ENCODE measurements at places on chromosomes 12 and 14.

DNA sequence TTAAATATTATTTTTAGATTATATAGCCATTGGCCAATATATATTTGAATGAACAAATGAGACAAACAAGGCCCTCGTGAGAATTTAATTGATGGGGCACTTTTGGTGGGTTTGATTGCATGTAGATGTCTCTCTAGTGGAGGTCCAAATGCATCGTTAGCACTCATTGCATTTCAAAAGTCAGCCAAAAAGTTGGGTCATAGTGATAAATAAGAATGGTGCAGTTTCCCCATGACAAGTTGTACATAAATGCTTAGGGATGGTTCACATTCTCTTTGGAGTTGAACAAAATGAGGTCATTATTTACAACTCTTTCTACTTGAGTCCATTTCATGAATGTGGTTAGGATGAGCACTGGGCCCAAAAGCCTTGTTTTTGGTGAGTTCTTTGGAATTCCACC, 1.0 kb downstream of the BEST3 start:
- no peak for DNase-seq

DNA sequence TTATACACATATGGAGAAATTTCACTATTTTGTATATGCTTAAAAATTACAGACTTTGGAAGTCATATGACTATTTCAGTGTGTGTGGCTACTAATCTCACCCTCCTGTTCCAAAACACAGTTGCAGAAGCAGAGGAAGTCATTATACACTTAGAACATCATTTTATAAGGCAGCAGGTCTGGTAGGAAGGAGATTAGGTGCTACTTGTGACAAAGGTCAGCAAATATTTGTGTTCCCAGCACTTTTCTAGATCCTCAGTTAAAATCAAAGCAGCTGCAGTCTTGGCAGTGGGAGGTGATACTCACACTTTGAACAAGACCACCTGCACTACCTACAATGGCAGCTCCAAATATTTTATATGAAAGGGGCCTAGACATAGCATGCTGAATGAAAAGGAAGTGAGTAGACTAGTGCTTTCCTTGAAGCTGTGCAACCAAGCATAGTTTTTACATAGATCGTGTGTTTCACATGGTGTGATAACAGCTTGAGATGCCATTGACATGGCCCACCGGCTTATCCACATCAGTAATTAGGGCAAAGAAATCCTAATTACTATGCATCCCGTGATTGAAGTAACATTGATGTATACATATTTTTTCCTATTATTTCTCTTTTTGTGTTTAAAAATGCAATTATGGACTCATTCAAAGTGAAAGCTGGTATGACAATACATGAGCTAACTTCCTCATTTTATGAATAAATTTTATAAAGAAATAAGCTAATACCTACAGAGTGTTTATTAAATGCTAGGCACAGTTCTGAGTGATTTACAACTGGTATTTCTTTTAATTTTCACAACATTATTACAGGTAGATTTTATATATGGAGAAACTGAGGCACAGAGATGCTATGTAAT, 5.3 kb downstream of the GYS2 start:
- no peak for DNase-seq

- DNase-seq, result no peak
These were observed 44.0 kb downstream of the RBMS2 start for GRCh38 chr12:56565510-56566101.

- DNase-seq, result peak; percentile 71
These were observed 64.8 kb upstream of the PTGR2 start for GRCh38 chr14:73786636-73787485.

DNA sequence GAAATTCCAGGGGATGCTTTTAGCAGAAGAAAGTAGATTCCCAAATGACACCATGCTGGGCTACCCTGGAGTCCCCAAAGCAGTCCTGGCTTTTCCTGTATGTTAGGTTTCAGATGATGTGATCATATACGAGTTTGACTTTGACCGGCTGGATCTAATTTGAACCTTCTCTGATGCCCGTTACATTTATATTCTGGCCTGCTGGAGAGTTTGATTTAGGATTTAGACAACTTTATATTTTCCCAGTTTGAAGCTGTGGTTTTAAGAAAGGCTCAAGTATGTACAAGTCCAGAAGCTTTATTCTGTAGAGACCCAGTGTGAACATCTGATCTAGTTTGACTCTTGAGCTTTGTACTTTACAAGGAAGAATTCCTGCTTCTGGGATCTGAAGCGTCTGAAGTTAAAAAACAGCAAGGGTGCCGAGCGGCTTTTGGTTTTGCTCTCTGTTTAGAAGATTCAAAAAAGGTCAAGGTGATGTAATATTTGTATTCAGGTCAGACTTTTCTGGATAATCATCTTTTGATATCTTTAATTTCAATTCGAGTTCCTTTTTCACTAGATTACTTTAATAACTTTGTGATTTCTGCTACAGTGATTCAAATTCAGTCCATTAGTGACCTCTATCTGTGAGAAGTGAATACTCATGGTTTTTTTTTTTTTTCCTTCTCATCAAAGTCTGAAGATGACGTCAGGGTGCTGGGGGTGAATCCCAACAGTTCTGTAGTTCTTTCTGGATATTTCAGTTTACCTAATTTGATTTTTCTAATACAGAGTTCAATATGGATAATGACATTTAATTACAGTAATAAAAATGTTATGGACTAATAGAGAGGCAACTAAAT, 6.3 kb downstream of the FLRT2 start:
- no peak for DNase-seq

GRCh38 chr12:65822732-65823512, 1.4 kb upstream of the HMGA2 start:
- DNase-seq, result no peak

DNA sequence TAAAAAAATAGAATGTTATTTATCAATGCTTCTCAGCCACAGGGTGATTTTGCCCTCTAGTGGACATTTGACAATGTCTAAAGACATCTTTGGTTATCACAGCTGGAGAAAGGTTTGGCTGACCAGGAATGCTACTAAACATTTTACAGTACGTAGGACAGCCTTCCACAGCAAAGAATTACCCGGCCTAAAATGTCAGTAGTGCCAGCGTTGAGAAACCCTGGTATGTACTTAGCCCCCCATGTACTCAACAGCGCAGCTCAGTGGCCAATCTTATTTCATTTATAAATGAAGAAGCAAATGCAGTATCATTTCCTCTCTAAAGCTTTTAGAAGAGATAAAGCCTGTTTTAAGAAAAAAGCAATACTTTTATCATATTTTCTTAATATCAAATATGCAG, 5.8 kb downstream of the MARK3 start:
- peak; percentile 65 for DNase-seq

DNA sequence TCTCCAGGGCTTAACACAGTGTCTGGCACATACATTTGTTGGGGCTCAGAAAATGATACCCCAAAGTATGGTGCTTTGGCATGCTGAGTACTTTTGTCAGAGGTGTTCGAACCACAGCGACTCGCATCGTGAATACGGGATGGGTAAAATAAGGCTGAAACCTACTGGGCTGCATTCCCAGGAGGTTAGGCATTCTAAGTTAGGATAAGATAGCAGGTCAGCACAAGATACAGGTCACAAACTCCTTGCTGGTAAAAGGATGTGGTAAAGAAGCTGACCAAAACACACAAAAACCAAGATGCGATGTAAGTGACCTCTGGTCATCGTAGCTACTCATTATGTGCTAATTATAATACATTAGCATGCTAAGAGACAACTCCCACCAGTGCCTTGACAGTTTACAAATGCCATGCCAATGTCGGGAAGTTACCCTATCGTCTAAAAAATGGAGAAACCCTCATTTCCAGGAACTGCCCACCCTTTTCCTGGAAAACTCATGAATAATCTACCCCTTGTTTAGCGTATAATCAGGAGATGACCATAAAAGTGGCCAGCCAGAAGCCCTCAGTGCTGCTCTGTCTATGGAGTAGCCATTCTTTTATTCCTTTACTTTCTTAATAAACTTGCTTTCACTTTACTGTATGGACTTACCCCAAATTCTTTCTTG, 3.3 kb upstream of the AEBP2 start:
- DNase-seq, result no peak

DNA sequence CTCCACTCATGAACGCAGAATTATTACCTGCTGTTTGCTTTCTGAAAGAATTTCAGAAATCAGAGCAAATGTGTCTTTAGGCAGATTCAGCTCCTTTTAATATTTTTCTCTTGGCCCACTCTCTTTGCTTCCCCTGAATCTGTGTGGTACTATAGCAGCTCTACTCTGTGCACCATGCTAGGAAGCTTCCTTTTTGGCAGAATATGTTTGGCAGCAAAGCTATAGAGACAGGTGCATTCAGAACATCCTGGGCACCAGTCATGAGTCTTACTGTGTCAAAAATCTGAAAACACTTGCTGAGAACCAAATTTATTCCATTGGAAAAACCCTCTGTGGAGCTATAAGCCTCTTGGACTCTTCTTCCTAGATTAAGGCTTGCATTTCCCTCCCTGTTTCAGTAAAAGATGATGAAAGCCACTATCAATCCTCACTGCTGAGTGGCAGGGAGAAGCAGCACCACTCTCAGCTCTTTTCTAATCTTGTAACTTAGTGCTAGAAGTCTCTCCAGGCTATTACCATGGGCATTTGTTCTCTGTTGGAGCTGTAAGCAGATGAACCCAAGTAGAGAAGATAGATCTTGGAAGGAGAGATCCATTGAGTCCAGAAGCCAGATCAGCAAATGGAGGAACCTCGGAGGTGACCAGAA, 18.2 kb downstream of the CIPC start:
- no peak for DNase-seq

DNA sequence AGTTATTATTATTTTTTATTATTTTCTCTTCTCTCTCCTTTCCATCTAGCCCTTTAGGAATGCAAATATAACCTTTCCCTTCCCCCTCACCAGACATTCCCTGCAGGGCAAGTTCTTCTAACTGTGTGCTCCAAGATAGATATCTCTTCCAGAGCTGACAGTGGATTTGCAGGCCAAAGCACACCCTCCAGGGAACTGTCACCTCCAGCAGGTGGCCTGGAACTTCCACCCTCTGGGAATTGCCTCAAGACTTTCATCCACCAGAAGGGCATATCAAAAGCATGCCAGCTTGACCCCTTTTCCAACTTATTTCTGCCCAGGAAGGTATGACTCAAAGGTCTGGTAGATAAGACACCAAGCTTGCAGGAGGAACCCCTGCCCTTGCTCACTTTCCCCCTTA, 13.6 kb upstream of the KCNA5 start:
- no peak for DNase-seq

DNA sequence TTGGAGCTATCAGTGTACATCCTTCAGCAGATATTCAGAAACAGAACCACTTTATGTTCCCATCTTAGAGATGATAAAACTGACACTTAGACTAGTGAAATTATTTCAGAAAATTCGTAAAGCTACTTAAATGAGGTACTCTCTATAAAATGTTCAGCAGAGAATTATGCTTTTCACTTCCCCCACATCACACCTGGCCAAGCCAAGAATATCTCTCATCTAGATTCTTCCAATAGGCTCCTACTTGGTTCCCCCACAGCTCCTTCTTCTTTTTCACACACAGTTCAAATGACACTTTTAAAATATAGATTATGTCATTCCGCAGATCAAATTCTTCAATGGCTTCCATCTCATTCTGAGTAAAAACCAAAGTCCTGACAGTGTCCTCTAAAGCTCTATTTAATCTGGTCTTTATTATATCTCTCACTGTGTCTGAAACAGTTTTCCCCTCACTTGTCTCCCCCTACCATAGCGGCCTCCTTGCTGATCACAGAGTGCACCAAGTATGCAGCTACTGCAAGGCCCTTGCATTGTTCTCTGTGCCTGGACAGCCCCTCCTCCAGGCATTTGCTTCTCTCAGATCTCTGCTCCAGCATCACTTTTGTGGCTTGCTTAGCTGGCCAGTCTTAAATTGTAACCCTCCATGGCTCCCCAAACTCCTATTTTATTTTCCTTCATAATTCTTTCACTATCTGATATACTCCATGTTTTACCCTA, 736.8 kb upstream of the USP15 start:
- DNase-seq, result no peak

GRCh38 chr12:19706936-19707335, 267.6 kb downstream of the AEBP2 start:
- no peak for DNase-seq

DNA sequence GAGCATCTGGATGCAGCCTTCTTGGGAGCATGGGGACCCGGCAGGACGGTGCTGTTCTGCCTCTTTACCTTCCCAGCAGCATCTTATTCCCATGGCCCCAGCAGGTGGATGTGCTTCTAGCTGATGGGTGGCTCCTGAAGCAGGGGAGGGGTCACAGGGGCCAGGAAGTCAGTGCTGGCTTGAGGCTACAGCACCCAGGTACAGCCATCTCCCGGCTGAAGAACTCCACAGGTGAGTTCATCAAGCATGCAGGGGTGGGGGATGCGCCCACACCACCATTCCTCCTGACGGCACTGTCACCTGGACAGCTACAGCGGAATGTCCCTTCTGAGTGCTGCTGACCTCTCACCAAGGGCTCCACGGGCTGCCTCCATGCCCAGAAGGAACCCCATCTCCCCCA, 57.3 kb downstream of the BCL11B start:
- DNase-seq, result no peak

DNA sequence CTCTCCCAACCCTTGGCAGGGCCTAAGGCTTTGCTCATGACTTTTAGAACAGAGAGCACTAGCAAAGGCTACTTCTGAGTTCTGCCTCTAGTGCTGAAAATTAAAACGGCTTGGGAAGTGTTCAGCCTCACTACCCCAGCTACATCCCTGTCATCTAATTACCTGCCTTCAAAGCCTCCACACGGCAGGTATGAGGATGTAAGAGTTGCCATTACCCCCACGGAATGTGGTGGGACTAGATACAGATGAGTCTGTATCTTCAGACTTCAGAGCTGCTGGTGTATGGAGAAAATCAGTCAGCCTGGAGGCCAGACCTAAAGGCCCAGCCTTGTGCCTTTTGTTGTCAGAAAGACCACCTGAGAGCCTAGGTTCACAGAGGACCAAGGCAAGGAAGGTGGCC, 214.6 kb upstream of the NOS1 start:
- no peak for DNase-seq

DNA sequence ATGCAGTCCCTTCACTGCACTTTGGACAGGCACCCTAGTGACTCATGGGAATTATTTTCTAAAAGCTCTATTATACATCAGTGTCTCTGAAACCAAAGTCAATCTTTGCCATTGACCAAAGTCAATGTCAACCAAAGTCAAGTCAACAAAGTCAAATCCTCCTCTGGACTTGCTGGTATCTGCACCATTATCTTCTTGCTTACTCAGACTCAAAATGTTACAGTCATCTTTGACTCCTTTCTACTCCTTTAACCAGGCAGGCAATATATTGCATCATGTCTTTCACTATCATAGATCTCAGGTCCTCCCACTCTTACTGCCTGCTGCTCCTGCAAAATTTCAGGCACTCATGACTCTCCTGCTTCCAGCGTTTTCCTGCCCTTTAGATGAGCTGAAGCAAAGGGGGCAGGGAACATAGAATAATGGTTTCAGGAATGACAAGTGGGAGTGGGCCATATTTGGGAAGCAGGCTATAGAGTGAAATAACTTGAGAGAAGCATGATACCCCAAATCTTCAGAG, 39.2 kb downstream of the IGF1 start:
- DNase-seq, result no peak

- no peak for DNase-seq
These were observed 187.2 kb downstream of the RPL10L start for GRCh38 chr14:46464341-46464740.

DNA sequence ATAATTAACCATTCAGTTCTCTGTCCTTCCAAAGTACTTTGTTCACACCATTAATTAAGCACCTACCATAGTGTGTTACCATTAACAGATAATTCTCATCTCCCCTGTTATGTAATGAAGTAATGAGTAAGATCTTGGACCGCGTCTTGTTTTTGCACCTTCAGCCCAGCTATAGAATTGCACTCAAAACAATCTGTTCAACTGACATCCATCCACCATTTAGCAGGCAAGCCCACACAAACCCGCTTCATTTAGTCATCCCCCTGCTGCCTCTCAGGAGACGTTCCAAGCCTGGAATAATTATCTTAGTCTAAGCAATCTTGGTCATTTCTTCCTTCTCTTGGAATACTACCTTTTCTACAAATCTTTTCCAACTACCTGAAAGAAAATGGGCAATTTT, 74.4 kb downstream of the DUSP16 start:
- no peak for DNase-seq

All from CD4-positive, alpha-beta T cell treated with Interleukin-21 for 1 hour (primary cell).